NCI-H2227 treated with DMSO at 0.1 percent for 48 hours (cell line): ENCODE measurements at places on chromosomes 7 and 10.

- no peak for DNase-seq
Measured at GRCh38 chr7:108205311-108205710, 75.2 kb upstream of the LAMB4 start.

- DNase-seq = no peak
Measured at GRCh38 chr10:73732931-73733623, 11.1 kb upstream of the SEC24C start.

DNA sequence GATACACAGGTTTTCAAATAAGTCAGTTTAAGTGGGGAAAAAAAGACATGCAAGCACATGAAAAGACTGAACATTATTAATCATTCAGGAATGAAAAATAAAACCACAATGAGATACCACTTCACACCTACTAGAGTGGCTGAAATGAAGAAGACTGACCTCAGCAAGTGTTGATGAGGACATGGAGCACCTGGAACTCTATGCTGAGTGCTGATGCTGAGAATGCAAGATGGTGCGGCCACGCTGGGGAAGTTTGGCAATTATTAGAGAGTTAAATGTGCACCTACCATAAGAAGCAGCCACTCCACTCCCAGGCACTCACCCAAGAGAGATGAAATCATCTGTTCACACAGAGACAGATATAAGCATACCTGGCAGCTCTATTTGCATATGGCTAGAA is 32.9 kb upstream of the ELFN1 start:
- DNase-seq = no peak

DNA sequence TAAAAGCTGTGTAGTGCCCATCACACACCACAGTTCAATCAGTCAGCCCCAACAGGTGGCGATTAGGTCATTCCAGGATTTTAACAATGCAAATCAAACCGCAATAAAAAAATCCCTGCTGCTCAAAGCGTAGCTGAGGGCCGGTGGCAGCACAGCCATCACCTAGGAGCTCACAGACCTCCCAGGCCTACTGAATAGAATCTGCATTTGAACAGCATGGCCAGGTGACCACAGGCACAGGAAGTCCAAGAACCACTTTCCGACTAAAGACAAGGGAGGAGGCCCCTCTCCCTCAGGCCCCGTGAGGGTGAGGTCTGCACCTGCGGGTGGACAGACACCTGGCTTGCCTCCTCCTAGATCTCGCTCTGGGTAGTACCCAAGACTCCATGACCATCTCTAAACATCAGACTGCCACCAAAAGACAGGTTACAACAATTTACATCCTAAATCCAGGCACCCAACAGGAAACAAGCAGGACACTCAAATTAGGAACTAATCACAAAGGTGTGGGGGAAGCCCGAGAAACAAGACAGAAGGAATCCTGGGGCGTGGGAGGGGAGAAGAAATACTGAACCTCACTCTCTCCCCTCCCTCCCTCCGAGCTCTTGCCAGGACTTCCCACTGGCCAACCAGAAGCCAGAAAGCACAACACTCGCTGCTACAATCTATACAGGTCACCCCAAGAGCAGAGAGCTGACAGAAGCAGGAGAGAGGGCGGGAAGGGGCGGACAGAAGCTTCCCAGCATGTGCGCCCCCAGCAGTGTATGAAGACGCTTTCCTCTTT is 19.2 kb downstream of the GNA12 start:
- DNase-seq = no peak

GRCh38 chr7:94375691-94376090 is 19.0 kb upstream of the COL1A2 start:
- DNase-seq = peak; percentile 77

- DNase-seq = no peak
Measured at GRCh38 chr10:94125856-94126255, 132.1 kb downstream of the PLCE1 start.

DNA sequence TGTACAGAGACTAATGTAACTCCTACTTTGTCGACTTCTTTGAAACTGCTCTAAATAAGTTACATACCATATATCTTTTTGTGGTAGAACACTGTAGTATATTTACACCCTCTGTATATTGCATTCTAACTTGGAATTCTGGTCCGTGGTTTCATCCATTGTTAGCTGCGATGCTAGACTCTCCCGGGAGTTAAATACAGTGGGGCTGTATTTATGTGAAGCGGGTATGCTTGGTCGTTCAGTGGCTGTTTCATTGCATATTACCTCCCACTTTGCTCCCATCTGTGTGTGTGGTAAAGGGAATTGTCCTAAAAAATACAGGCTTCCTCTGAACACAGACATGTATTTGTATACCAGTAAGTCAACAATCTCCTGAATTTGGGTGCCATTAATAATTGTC is 231.1 kb downstream of the SLC25A13 start:
- peak; percentile 73 for DNase-seq

DNA sequence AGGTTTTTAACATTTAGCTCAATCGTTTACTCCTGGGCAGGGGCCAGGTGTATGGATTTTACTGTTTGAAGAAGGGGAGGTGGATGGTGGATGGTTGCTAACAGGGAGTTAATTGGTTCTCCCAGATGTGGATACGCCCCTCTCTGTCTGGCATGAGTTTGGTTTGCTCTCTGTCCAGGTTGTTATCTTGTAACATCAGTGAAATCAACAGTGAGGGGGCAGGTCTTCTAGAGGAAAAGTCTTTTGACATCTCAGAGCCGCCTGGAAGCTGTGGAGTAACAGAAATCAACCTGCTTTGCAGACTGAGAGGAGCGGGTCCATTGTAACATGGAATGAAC is 243.4 kb downstream of the MGMT start:
- DNase-seq = no peak

- peak; percentile 93 for DNase-seq
Measured at GRCh38 chr7:101947899-101948298, 130.5 kb downstream of the CUX1 start.

DNA sequence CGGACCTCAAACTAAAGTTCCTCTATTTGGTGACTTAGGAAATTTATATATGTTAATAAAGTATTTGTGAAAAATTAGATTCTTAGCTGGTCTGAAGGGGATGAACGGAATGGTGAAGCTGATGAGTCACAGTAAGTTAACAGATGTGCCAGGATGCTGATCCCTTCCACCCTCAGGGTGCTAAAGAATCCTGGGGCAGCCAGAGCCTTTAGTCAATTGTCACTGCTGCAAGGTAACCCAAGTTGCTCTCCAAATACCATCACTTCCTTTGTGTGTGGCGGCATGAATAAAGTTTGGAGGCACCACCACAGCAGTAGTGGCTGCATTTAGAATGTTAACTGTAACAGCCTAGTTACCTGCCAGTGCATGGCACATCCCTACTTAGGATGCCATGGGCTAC is 222.6 kb upstream of the PPP1R3A start:
- DNase-seq = no peak

DNA sequence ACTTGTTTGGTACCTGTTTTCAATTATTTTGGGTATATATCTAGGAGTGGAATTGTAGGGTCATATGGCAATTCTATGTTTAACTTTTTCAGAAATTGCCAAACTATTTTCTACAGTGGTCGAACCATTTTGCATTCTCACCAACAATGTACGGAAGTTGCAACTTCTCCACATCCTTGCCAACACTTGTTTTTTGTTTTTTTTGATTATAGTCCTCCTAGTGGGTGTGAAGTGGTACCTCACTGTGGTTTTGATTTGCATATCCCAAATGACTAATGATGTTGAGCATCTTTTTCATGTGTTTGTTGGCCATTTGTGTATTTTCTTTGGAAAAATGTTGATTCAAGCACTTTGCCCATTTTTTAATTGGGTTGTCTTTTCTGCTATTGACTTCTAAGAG is 122.1 kb downstream of the RPS24 start:
- DNase-seq = no peak

- no peak for DNase-seq
Measured at GRCh38 chr10:73407495-73407894, 6.4 kb downstream of the ANXA7 start.

DNA sequence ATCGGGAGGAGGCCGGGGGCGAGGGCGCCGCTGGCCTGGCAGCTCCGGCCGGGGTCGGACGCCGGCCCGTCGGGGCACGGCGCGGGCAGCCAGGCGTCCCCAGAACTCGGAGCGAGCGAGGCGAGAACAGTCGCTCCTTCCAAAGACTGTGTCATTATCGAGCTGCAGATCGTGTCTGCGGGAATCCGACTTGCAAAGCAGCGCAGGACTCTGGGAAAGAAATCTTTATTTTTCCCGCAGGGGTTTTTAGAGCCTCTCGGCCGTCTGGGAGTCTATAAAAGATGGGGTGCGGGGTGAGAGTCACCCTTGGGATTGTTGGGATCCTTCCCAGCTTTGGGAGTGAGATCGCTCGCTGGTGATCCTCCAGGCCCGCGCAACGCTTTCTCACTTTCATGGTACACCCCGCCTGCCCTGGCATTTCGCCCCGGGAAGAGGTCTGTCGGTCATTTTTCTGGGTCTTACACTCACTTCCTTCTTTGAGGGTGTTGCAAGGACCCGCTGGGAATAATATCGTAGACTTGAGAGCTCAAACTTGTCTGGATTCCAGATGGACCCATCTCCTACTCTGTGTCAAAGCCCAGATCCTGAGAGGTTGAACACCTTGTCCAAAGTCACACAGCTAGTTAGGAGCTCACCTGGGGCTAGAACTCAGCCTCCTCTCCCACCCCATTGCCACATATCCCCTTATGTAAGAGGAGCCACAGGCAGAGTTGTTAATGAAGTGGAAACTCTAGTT is 1.0 kb downstream of the UBTD1 start:
- no peak for DNase-seq

GRCh38 chr10:113127261-113127900 is 177.3 kb downstream of the TCF7L2 start:
- DNase-seq = no peak

GRCh38 chr10:106424981-106425380 is 739.5 kb downstream of the SORCS1 start:
- no peak for DNase-seq

DNA sequence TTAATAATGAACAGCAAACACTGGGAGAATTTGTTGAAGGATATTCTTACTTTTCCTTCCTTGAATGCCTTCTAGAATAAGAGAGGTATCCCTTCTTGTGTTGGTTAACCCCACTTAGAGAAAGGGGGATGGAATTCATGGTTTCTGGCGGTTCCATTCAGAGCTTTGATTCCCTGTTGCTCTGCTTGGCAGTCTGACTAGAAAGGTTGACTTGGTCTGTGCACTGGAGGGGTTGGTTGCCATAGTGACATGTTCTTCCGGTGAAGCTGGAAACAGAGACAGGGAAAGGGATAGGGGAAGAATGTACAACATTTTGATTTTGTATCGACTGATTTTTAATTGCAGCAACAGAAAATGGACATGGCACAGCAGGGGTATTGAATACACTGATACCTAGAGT is 2.5 kb downstream of the TMEM178B start:
- DNase-seq = peak; percentile 72

DNA sequence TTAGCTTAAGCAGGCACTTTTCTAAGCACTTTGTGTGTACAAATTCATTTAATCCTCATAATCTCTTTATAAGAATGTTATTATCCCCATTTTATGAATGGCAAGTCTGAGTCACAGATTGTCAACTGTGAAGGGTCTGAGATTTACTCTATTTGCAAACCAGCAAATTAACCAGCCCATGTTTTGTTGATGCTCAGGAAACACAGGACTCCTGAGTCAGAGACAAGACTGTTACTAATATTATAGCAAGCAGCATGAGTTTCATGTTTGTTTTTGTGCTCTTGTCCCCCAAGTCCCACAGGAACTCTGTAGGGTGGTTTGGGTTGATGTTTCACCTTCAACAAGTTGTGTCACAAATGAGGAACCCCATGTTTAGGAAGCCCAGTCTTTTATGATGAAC is 182.0 kb upstream of the PPP1R3A start:
- no peak for DNase-seq

DNA sequence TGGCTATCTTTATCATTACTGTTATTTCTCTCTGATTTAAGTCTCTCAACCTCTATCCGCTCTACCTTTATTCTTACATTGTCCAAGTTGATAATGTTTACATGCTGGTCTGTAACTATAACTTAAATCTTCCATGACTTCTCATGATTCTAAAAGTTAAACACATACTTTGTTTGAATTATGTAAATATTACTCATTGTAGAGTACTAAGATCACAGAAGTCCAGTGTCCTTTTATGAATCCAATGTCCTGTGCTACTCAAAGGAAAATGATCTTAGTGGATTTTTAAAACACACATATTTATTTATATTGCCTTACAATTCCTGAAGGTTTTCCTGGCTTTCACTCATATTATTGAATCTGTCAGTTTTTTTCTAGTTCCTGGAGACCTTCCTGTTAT is 70.9 kb downstream of the BBS9 start:
- no peak for DNase-seq

- no peak for DNase-seq
Measured at GRCh38 chr7:154577141-154577873, 425.6 kb downstream of the PAXIP1 start.

- DNase-seq = no peak
Measured at GRCh38 chr7:32227746-32228145, 157.5 kb upstream of the PDE1C start.

DNA sequence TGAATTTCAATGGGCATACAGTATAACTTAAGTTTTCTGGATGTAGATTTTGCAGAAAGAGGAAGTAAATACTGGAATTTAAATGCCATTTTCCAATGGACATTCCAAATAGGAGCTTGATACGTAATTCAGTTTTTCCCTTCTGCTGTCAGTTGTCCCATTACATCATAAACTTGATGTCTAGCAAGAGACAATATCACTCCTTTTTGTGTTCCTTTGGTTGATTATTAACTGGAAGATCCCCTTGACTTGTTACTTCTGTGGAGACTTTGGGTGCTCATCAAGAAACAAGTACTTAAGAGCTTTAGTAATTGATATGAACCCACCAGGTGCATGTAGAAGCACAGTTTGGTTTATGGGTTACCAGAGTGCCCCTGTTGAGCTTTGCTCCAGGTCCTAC is 116.1 kb downstream of the ST7 start:
- DNase-seq = no peak

DNA sequence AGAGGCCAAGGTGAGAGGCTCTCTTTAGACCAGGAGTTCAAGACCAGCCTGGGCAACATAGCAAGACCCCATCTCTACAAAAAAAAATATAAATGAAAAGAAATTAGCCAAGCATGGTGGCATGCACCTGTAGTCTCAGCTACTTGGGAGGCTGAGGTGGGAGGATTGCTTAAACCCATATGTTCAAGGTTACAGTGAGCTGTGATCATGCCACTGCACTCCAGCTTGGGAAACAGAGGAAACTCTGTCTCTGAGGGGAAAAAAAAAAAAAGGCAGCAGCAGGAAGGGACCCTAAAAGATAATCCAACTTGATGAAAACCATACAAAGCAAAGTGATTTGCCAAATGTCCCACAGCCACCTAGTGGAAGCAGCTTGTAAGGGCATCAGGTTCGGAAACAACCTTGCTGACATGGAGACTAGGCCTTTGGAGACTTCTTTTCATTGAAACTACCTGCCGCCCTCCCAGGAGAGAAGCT is 15.6 kb upstream of the PBLD start:
- DNase-seq = no peak

DNA sequence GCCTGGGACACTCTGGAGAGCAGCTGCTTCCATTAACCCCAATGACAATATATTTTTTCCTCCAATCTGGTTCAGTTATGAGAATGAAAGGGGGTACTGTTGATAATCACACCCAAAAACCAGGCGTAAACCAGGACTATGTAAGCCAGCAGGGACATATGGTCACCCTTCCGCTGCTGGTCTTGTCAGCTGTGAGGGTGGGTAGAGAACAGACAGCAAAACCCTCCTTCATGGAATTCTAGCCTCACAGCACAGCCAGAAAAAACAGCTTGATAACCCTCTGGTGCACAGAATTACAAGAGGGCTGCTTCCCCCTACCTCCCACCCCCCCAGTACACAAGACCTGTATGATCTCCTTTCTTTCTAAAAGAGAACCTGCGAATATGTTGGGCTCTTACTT is 368.8 kb upstream of the ZMIZ1 start:
- DNase-seq = no peak
